ENCODE measurements at places on chromosomes 13 and 19. TPM values are rescaled to one million over a fixed set of nuclear protein-coding genes. Genes with fewer than 3 reads are reported as not detected.

Gene RGCC
- total RNA-seq = 12.1 TPM

Gene TLE6
- 0.93 TPM for total RNA-seq

Gene OR7C1
- not detected for total RNA-seq

Gene FUT6
- 0.19 TPM for total RNA-seq

Gene ZNF628
- total RNA-seq = 3.7 TPM

Gene PDX1
- not detected for total RNA-seq

Gene KLK15
- not detected for total RNA-seq

Gene DACT3
- total RNA-seq = not detected

Gene CPAMD8
- total RNA-seq = 0.74 TPM

Gene SUPT20H
- total RNA-seq = 17.7 TPM

Gene ZNF99
- not detected for total RNA-seq

Gene KMT5C
- 18.8 TPM for total RNA-seq

Gene CEACAM20
- not detected for total RNA-seq

Gene ZNF443
- 1.6 TPM for total RNA-seq

Gene SELENOV
- not detected for total RNA-seq

All from airway epithelial cell (primary cell).